ENCODE measurements at places on chromosomes 6 and 20.

DNA sequence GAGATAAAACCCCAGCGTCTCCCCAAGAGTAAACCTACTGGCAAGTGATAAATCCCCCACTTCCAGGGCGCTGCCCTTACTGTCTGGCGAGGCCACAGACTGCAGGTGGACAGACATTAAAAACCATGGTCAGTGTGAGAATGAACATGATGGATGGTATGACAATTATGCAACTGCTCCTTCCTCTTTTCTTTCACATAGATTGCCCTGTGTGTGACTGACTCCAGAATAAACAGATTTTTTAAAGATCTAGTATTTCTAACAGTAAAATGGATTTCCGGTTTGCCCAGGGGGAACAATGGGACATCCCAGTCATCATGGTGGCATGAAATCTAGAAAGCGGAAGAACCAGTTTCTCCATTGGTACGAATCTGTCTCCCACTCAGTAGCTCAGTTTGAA, 153.7 kb downstream of the FOXC1 start:
- no peak for DNase-seq

- no peak for DNase-seq
Observed at GRCh38 chr6:33750244-33750991, 3.7 kb upstream of the IP6K3 start.

DNA sequence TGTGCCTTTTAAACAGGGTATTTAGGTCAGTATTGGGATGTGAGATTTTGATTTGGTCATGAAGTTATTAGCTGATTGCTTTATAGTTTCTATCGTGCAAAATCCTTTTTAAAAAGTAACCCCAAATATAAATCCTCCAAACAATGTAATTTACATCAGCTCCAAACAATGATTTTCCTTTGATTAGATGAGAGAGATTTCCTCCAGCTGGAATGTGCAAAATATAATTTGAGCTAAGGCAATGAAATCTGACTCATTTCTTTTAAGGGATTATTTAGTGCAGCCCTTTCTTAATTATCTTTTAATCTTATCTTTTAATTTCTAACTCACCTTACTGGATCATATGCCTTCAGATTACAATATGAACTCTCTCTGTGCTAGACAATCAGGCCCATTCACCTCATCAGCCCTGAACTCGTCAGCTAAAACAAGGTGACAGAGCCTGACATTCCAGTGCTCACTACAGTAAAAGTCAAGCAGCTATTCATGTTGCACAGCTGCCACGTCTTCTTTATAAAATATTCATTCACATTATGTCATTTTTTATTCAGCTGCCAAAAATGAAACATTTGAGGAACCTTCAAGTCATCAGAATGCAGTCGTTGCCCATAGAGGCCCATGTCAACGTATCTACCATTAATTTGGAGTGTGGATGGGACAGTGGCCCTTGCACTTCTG, 440.1 kb downstream of the CBLN4 start:
- no peak for DNase-seq

GRCh38 chr20:45017281-45017680, 51.0 kb downstream of the STK4 start:
- no peak for DNase-seq

GRCh38 chr6:46276576-46277142, 105.9 kb upstream of the ENPP5 start:
- DNase-seq = no peak

DNA sequence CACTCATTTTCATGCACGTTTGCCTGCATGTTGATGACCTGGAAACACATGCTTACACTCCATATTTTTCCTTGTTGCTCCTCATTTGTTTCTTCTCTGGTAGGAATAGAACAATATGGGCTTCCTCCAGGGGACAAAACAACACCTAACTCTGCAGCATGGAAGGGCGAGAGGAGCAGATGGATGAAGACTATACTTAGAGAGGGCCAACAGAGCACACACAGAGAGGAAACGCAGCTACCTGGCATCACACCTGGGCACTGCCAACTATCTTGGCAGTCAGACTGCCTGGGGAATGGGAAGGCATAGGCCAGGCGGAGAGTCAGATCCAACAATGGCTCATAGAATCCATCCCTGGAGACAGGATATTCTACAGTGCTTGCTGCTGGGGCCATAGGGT, 290.9 kb downstream of the CD83 start:
- DNase-seq = no peak

GRCh38 chr6:106025655-106026054, 60.5 kb upstream of the PRDM1 start:
- no peak for DNase-seq

GRCh38 chr20:1628621-1629020, 8.8 kb upstream of the SIRPB1 start:
- no peak for DNase-seq

DNA sequence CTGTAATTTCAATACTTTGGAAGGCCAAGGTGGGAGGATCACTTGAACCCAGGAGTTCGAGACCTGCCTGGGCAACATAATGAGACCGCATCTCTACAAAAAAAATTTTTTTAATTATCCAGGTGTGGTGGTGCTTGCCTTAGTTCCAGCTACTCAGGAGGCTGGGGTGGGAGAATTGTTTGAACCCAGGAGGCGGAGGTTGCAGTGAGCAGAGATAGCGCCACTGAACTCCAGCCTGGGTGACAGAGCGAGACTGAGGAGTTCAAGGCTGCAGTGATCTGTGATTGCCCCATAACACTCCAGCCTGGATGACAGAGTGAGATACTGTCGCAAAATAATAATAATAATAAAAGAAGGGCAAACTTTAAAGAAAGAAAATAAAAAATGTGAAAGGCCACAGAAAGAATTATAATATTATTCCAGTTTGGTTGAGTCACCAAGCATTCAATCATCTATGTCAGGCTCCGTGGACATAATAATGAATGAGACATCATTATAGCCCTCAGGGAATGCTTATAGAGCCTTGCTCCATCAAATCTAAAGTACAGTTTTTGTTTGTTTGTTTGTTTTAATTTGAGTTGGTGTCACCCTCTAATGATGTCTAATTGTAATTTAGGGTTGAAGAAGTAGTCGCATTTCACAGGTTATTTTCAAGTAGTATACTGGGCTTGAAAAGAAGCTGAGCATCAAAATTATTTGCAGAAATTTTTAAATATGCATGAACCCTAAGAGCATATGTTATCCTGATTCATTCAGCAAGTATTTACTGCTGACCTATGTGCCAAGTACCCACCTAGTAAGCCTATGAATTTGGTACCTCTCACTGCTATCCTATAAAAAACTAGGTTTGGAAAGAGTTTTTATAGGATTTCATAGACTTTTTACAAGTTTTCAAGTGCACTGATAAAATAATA, 15.1 kb downstream of the GLYATL3 start:
- DNase-seq = no peak

DNA sequence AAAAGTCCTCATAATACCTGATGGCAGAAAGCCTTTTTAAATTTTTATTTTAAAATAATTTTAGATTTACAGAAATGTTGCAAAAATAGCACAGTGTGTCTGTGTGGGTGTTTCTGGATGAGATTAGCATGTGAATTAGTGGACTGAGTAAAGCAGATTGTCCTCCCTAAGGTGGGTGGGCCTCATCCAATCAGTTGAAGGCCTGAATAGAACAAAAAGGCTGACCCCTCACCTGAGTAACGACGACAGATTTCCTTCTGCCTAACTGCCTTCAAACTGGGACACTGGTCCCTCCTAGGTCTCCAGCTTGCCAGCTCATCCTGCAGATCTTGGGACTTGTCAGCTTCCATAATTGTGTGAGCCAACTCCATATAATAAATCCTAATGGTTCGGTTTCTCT, 54.2 kb downstream of the FAXC start:
- no peak for DNase-seq

All from stimulated activated CD4-positive, alpha-beta T cell treated with anti-CD3 and anti-CD28 coated beads, Interleukin-15, amount 100 ng/mL, for 24 hours (primary cell).